T follicular helper cell (primary cell): ENCODE measurements at places on chromosomes 7 and 10.

GRCh38 chr10:127423218-127423915 is 125.7 kb upstream of the NPS start:
- no peak for DNase-seq

DNA sequence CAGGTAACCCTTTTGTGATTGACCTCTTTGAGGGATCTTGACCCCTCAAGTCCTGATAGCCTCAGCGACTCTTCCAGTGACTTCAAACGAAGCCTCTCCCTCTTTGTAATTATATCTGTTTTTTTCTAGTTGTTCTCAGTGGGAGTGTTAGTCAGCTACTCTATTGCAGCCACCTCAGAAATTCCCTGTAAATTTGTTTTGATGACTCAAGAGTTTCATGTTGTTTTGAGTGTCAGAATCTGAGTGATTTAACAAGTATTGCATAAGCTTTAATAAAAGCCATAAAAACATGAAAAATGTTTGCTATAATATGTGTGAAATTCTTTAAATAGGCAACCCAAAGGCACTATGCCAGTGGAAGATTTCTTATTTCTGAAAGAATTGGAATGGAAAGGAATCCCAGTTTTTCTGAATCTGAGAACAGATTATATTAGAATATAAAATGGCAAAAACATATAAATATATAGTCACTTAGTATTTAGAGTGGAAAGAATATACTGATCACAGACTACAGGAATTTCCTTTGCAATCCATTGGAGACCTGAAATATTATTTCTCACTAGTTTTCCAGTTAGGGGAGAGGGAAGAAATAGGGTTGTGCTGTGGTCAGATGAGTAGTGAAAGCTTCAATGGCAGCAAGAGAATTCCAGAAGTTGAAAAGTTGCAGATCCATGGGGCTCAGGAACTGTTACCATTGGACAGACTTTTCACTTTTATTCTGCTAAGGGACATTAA is 94.4 kb upstream of the SEMA3C start:
- DNase-seq: no peak

DNA sequence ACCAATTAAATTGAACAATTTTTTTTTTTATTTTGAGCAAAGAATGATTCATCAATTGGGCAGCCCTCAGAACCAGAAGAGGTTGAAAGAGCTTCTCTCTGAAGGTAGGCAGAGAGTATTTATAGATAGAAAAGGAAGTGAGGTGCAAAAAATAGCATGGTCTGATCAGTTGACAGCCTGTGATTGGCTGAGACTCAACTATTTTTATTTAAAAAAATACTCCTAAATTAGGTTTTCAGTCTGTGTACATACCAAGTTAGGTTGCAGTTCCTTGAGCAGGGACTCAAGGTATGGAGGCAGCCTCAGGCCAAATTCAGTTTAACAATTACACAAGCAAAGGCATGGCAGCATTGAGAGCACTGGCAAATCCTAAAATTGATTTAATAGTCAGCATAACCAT is 1074.7 kb downstream of the SORCS1 start:
- DNase-seq: no peak

DNA sequence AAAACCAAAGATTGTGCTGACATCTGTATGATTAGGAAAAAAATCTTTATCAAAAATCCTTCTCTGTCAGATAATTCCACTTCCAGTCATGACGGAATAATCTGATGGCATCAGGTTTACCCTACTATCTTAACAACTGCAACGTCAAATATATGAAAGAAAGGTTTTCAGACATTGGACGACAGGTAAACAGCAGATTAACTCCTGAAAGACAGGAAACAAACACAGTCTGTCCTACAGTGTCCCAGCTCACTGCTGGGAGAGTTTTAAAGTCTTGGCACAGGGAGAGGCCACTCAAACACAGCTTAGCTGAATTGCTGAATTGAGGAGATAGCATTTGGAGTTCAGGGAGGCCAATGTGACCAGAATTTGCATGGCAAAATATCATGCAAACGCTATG is 186.3 kb upstream of the KCTD7 start:
- no peak for DNase-seq

GRCh38 chr10:36362257-36362656 is 720.2 kb upstream of the FZD8 start:
- DNase-seq: no peak
